ENCODE measurements at places on chromosomes 12 and 14. TPM values are rescaled to one million over a fixed set of nuclear protein-coding genes. Genes with fewer than 3 reads are reported as not detected.

The ATXN2 gene
- total RNA-seq, result 32.3 TPM

The MTA1 gene
- 41.8 TPM for total RNA-seq

The KLRD1 gene
- 0.58 TPM for total RNA-seq

The YAF2 gene
- total RNA-seq, result 33.2 TPM

The MARK3 gene
- total RNA-seq, result 59.1 TPM

The NR1H4 gene
- 0.04 TPM for total RNA-seq

- H3K4me1 ChIP-seq, result no peaks in the 10 kb centered on the region
- H3K4me3 ChIP-seq, result no peak overlapping the region
- no peak for DNase-seq
- no peak overlapping the region for H3K27ac ChIP-seq
Measured at GRCh38 chr12:51405801-51406207, 14.6 kb upstream of the GALNT6 start.

DNA sequence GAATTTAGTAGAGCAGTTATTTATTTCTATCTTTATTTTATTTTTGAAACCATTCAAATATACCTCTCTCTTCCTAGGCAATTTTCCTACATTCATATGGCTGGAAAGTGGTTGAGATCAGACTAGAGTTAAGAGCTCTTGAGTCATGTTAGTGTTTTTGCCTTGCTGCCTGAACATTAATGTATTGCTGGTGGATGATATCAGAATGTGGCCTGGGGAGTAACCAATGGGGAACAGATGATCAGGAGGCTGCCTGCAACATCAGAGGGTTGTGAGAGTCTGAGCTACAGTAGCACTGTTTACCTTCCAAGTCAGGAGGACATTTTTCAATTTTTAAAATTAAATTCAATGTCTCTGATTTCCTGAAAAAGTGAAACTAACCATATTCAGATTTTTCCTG, 166.3 kb upstream of the TRHDE start:
- no peaks in the 10 kb centered on the region for H3K27me3 ChIP-seq
- H3K27ac ChIP-seq, result no peak overlapping the region
- no peaks in the 10 kb centered on the region for H3K36me3 ChIP-seq
- H3K4me1 ChIP-seq, result no peaks in the 10 kb centered on the region

DNA sequence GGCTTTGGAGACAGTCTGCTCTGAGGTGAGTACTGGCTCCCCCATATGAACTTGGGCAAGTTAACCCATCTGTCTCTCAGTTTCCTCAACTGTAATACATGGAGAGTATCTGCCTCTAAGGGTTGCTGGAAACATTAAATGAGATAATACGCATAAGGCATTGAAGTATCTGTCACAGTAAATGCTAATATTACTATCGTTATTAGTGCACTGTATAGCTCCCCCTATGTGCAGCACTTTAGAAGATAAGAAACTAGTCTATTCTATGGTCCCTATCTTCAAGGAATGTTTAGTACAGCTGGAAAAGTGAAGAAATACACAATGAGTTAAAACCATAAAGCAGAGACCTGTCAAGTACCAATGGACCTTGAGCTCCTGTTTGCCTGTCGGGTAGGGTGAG, 51.7 kb upstream of the CFL2 start:
- H3K4me3 ChIP-seq, result no peak overlapping the region
- no peak overlapping the region for H3K27ac ChIP-seq
- H3K27me3 ChIP-seq, result no peaks in the 10 kb centered on the region
- H3K4me1 ChIP-seq, result no peaks in the 10 kb centered on the region
- peaks cover 21% of the 10 kb centered on the region for H3K36me3 ChIP-seq

DNA sequence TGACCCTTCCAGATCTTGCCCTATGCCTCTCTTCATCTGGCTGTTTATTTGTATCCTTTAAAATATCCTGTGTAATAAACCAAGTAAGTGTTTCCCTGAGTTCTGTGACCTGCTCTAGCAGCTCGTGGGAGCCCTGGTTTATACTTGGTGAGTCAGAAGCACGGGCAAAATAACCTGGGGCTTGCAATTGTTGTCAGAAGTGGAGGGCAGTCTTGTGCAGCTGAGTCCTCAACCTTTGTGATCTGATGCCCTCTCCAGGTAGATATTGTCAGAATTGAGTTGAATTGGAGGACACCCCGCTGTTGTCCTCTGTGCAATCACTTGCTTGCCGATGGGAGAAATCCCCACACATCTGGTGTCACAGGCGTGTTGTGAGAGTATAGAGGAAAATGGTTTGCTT, 62.5 kb upstream of the PRICKLE1 start:
- no peak overlapping the region for H3K27ac ChIP-seq
- no peak overlapping the region for H3K4me3 ChIP-seq
- H3K4me1 ChIP-seq, result no peaks in the 10 kb centered on the region
- H3K36me3 ChIP-seq, result no peaks in the 10 kb centered on the region

- no peak overlapping the region for H3K4me3 ChIP-seq
- H3K27ac ChIP-seq, result no peak overlapping the region
- H3K27me3 ChIP-seq, result no peaks in the 10 kb centered on the region
- no peaks in the 10 kb centered on the region for H3K4me1 ChIP-seq
- no peaks in the 10 kb centered on the region for H3K36me3 ChIP-seq
Measured at GRCh38 chr12:79747274-79747673, 56.5 kb upstream of the PAWR start.

- H3K36me3 ChIP-seq, result peaks cover 46% of the 10 kb centered on the region
- H3K4me1 ChIP-seq, result peaks cover 6% of the 10 kb centered on the region
- peak; percentile 52 for DNase-seq
- H3K4me3 ChIP-seq, result no peak overlapping the region
- H3K27ac ChIP-seq, result no peak overlapping the region
- no peaks in the 10 kb centered on the region for H3K27me3 ChIP-seq
Measured at GRCh38 chr12:7207866-7208625, 18.6 kb downstream of the PEX5 start.

DNA sequence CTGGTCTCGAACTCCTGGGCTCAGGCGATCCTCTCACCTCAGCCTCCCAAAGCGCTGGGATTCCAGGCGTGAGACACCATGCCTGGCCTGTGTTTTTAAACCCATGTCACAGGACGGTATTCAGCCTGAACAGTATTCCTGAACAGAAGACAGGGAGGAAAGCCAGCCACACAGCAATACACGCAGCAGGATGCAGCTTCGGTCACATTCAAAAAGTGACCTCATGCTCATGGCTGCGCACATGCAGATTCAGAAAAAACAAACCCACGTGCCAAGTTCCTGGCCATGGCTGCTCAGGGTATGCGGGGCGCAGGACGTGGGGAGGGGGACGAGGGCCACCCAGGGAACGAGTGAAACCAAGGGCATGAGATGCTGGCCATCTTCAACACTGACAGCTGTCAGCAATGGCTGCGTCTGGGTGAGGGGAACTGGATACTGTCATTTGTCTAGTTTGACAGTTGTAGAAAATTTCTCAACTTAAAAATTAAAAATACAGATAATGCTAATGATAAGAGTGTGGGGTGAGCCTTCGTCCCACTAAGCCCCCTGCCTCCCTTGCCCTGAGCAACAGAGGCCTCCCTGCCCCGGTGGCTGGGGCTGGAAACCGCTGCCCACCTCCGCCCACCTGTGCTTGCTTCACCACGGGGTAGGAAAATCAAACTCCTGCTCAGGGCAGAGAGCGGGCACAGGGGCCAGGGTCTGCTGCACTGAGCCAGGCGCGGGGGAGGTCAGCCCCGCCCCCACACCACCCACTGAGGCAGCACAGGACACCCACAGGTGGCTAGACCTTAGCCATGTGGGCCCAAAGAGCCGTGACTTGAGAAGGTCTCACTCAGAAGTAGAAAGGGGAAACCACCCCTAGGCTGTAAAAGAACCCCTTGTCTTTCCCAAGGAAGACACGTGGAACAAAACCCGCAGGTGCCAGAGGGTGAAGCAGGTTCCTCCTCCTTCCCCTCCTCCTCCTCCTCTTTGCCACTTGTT, 84.2 kb downstream of the SCARB1 start:
- no peaks in the 10 kb centered on the region for H3K27me3 ChIP-seq
- peaks cover 10% of the 10 kb centered on the region for H3K36me3 ChIP-seq
- DNase-seq, result peak; percentile 75
- no peak overlapping the region for H3K4me3 ChIP-seq
- H3K27ac ChIP-seq, result no peak overlapping the region

- H3K27ac ChIP-seq, result no peak overlapping the region
- H3K36me3 ChIP-seq, result no peaks in the 10 kb centered on the region
- no peaks in the 10 kb centered on the region for H3K27me3 ChIP-seq
- H3K4me3 ChIP-seq, result no peak overlapping the region
Measured at GRCh38 chr12:115166698-115167315, 482.8 kb upstream of the TBX3 start.

GRCh38 chr14:23567186-23568020, at the start of gene AP1G2:
Gene AP1G2, minus strand, starts transcription at chr14:23567791. Its CDS starts 477 bp downstream, at chr14:23567314.
- peak; percentile 89 for DNase-seq
- peaks cover 17% of the 10 kb centered on the region for H3K27me3 ChIP-seq

GRCh38 chr14:103887170-103887501, 39.8 kb upstream of the PPP1R13B start:
- peaks cover 2% of the 10 kb centered on the region for H3K27me3 ChIP-seq
- H3K36me3 ChIP-seq, result no peaks in the 10 kb centered on the region
- H3K27ac ChIP-seq, result no peak overlapping the region
- H3K4me1 ChIP-seq, result peaks cover 23% of the 10 kb centered on the region
- no peak for DNase-seq

- no peak for DNase-seq
- H3K36me3 ChIP-seq, result no peaks in the 10 kb centered on the region
- no peak overlapping the region for H3K27ac ChIP-seq
- H3K27me3 ChIP-seq, result no peaks in the 10 kb centered on the region
- no peaks in the 10 kb centered on the region for H3K4me1 ChIP-seq
Measured at GRCh38 chr12:9319044-9319841, 111.0 kb upstream of the PZP start.

DNA sequence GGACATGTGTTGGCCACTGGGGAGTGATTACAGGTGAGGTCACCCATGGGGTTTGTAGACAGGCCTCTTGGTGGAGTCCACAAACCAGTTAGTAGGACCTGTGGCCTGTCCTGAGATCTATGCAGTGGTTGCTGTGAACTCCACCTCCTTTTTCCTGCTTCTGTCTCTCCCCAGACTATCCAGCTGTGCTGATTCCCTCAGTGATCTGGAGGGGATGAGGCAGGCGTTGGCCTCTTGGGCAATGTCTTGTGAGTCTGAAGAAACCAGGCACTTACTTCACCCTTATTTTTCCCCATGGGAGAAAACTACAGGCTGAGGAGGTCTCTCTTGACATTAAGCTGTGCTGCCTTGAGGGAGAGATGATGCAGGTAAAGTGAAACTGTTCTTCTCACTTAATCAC, 257.2 kb upstream of the PRICKLE1 start:
- H3K27ac ChIP-seq, result no peak overlapping the region
- no peak overlapping the region for H3K4me3 ChIP-seq
- H3K27me3 ChIP-seq, result no peaks in the 10 kb centered on the region
- no peaks in the 10 kb centered on the region for H3K4me1 ChIP-seq
- DNase-seq, result no peak

DNA sequence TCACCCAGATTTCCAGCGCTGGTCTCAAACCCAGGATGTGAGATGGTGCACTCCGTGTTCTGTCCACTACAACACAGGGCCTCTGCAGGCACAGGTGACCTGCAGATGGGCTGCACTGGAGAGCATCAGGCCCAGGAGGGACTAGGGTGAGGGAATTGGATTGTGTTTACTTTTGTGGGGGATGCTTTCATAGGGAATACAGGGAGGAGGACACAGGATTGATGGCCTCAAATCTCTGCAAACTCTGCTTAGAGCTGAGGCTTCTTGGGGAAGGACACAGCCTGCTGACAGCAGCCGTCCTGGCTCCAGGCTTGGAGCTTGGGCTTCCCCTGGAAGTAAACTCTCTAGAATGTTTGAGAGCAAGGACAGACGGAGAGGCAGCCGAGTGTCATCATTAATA, 57.1 kb downstream of the NTF3 start:
- DNase-seq, result no peak
- peaks cover 21% of the 10 kb centered on the region for H3K4me1 ChIP-seq
- no peak overlapping the region for H3K4me3 ChIP-seq
- no peak overlapping the region for H3K27ac ChIP-seq

DNA sequence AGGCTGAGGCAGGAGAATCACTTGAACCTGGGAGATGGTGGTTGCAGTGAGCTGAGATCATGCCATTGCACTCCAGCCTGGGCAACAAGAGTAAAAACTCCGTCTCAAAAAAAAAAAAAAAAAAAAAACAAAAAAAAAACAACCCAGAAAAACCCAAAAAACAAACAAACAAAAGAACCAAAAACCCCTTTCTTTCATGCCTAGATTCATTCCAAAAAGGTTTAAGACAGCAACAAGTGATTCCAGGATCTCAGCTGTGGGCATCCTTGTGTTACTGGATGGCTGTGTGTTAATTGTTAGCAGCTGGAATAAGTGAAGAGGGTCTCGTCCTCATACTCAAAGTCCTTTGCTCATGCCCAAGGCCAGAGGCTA, 9.4 kb downstream of the GPRC5A start:
- H3K4me1 ChIP-seq, result peaks cover 5% of the 10 kb centered on the region
- no peaks in the 10 kb centered on the region for H3K27me3 ChIP-seq
- no peak overlapping the region for H3K27ac ChIP-seq
- H3K4me3 ChIP-seq, result no peak overlapping the region

GRCh38 chr14:82047777-82048470, 514.3 kb upstream of the SEL1L start:
- H3K4me3 ChIP-seq, result no peak overlapping the region
- no peaks in the 10 kb centered on the region for H3K27me3 ChIP-seq
- H3K36me3 ChIP-seq, result no peaks in the 10 kb centered on the region
- DNase-seq, result no peak
- H3K27ac ChIP-seq, result no peak overlapping the region
- no peaks in the 10 kb centered on the region for H3K4me1 ChIP-seq

All from muscle of leg (tissue), 16 donors.